ENCODE measurements at places on chromosomes 16 and 17. TPM values are rescaled to one million over a fixed set of nuclear protein-coding genes. Genes with fewer than 3 reads are reported as not detected.

QPRT gene
- total RNA-seq, result 34.7 TPM

TSC2 gene
- 215 TPM for total RNA-seq

THUMPD1 gene
- total RNA-seq, result 30.1 TPM

C17orf78 gene
- total RNA-seq, result not detected

KIF18B gene
- total RNA-seq, result 7.4 TPM

MLYCD gene
- 9.5 TPM for total RNA-seq

SLC38A8 gene
- not detected for total RNA-seq

KRTAP3-2 gene
- not detected for total RNA-seq

TRPV3 gene
- 0.74 TPM for total RNA-seq

CASKIN2 gene
- total RNA-seq, result 22.1 TPM

HEXIM1 gene
- total RNA-seq, result 13.0 TPM

ZDHHC1 gene
- 4.6 TPM for total RNA-seq

OR1A1 gene
- not detected for total RNA-seq

CACNG1 gene
- not detected for total RNA-seq

CPNE2 gene
- total RNA-seq, result 3.4 TPM

CCDC144A gene
- total RNA-seq, result 1.2 TPM

TAC4 gene
- not detected for total RNA-seq

CA7 gene
- total RNA-seq, result 0.64 TPM

GABARAP gene
- 908 TPM for total RNA-seq

TP53TG3C gene
- total RNA-seq, result not detected

C16orf46 gene
- total RNA-seq, result 1.0 TPM

GCGR gene
- 6.7 TPM for total RNA-seq

GP2 gene
- not detected for total RNA-seq

SLC6A2 gene
- not detected for total RNA-seq

ACSM2A gene
- total RNA-seq, result not detected

Data from glutamatergic neuron (in vitro differentiated cells).